ENCODE measurements at places on chromosomes 12 and 14.

DNA sequence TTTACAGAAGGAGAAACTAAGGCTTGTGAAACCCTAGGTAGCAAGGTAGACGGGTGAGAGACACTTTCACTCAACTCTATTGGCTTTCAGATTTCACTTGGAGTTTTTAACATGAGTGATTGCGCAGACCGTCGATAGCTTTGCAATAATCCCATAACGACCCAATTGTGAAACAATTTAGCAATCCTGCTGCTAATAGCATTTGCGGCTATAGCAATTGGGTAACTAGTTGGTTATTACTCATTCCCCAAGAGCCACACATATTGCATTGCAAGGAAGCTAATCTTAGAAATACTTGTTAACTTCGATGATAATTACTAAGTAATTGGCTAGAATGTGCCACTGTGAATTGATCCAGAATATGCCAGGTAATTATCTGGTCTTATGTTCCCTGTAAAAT is 159.9 kb upstream of the NOS1 start:
- no peak for DNase-seq

- DNase-seq, result no peak
Measured at GRCh38 chr12:24109381-24110039, 160.0 kb upstream of the SOX5 start.

- DNase-seq, result no peak
Measured at GRCh38 chr12:104433061-104433460, 23.7 kb upstream of the CHST11 start.

GRCh38 chr12:72077111-72077820 is 138.6 kb downstream of the TPH2 start:
- no peak for DNase-seq

GRCh38 chr12:50621399-50622300 is 116.9 kb downstream of the DIP2B start:
- no peak for DNase-seq

DNA sequence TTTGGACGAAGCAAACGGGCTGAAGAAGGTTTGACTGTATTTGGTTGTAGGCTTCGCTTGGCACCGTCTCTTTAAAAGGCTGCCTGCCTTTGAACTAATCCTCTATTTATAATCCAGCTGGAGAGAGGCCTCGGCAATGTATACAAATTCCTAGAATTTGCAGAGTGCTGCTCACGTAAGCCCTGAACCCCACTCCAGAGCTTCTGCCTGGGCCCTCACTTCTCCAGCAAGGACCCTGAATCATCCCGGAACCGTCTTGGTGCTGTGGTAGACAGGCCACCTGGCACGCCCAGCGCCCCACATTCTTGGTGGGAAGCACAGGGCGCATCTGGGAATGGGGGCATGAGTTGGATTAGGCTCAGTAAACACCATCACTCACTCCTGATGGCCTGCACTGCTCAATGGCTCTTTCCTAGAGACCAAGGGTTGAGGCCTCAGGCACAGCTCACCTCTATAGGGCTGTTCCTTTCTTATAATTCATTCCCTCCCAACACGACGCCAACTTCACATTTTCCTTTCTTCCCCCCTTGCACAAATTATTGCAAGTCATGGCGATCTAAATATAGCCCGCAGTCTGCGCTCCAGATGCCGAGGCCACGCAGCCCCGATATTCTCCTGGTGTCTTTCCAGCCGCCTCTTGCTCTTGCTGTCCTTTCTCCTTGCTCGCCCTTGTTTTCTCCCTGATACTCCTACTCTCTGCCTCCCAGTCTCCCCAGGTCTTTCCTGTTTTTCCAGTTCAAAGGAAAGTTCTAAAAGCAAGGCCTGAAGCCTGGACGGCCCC is 141.0 kb downstream of the ZFP36L1 start:
- DNase-seq, result no peak

DNA sequence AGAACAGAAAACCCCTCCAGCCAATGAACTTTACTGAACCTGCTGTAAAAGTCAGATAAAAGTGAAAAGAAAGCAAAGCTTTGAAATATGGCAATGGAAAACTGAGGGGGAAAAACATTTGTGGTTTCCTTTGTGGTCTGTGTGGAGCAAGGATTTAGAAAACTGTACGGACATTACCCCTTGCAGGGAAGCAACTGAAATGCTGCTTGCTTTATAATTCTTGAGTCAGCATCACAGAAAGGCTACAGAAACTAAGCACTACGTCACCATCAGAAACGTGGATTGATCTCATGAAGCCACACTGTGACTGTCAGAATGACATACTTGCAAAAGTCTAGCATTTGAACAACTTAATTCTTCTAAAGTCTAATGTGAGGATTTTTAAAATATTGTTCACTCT is 2.4 kb upstream of the KCNC2 start:
- no peak for DNase-seq

DNA sequence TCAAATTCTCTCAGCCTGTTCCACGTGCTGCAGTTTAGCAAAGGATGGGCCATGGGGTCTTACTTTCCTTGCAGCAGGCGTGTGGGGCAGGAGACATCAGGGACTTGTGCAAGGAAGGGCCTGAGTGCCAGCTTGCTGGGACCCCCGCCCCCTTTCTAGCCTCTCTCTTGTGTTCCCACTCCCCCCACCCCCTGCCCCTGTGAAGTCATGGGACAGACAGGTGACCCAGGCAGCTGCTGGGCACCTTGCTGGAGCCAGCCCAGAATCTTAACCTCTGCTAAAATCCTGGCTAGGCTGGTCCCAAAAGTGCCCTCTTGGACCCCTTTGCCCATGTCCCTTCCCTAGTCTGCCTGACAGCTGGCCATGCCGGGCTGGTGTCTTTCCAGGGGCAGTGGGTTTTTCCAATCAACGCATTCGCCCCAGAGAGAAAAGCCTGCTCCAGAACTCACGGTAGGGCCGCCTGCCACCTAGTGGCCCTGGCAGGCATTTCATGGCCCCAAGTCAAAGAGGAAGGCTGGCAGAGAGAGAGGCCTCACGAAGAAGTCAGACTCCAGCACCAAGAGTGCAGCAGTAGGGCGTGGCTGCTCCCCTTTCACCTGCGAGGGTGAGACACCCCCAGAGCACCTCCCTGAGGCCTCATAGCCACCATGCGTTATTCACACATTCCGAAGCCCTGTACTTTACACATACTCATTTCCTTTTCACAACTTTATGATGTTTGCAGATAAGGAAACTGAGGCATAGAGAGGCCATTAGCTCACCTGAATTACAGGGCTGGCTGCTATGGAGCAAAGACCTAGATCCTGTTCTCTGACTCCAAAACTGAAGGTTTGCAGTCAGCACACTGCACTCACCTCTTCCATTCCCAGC is 67.4 kb downstream of the LGMN start:
- DNase-seq, result peak; percentile 56

DNA sequence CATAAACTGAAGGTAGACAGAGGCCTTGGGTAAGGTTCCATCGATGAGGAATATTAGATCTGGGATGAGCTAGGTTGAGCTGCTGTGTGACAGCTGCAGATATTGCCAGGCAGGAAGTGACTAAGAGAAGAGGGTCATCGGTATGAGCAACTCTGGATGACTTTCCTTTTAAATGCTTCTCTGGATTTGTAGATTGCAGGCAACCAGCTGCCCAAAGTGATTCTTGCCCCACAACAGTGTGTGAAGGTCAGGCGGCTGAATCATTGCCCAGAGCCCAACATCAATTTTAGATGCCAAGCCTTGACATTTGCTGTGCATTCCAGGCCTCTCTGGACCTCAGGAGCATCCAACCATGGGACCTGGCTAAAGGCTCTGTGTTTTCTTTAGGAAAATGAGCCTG is 255.9 kb downstream of the DPF3 start:
- DNase-seq, result no peak

- DNase-seq, result no peak
Measured at GRCh38 chr12:9346866-9347327, 138.7 kb upstream of the PZP start.

DNA sequence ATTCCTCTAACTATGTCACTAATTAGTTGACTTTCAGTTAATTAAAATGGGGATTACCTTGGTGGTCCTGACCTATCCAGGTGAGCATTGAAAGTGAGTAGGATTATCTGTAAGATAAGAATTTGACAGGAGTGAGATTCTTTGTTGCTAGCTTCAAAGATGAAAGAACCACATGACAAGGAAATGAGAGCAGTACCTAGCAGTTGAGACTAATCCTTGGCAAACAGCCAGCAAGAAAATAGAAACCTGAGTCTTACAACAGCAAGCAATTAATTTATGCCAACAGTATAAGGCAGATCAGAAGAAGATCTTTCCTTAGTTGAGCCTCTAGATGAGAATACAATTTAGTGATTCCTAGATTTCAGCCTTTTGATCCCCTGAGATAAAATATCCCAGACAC is 1058.4 kb downstream of the LRFN5 start:
- no peak for DNase-seq

- DNase-seq, result no peak
Measured at GRCh38 chr12:85147331-85147730, 111.2 kb downstream of the LRRIQ1 start.

GRCh38 chr12:11811008-11811407 is 161.5 kb downstream of the ETV6 start:
- no peak for DNase-seq

- DNase-seq, result no peak
Measured at GRCh38 chr12:65585648-65586602, 238.4 kb upstream of the HMGA2 start.

GRCh38 chr12:29132316-29132715 is 16.8 kb upstream of the FAR2 start:
- DNase-seq, result no peak

- no peak for DNase-seq
Measured at GRCh38 chr12:89756194-89756584, 47.6 kb upstream of the ATP2B1 start.
